Stimulated activated CD8-positive, alpha-beta memory T cell treated with anti-CD3 and anti-CD28 coated beads, Interleukin-4, amount 100 ng/mL, for 4 hours (primary cell): ENCODE measurements at places on chromosomes 12 and 14.

- no peak for DNase-seq
Observed at GRCh38 chr14:55802986-55803872, 223.2 kb downstream of the KTN1 start.

DNA sequence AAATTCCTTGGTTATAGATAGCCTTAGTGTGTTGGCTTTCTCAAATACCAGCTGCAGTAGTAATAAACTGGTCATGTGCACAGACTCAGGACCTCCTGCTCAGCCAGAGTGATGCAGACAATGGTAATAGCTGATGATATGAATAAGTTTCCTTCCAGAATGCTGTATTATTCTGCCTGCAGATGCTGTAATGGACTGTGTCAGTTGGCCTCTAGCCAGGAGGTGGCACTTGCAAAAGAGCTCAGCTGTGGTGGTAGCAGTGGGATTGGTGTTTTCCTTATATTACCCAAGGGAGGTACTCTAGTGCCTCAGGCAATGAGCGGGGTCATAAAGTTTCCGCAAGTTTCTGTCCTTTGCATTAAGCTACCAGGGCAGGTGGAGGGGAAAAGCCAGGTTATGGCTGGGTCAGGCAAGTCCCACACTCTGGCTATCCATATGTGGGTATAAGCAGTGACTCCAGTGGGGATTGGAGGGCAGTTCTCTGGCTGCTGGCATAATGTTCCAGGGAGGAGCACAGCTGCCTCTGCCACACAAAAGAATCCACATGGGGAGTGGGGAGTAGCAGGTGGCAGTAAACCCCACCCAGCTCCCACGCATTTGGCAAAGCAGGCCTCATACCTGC is 14.0 kb upstream of the MUCL1 start:
- DNase-seq = no peak

- DNase-seq = no peak
Observed at GRCh38 chr12:114703060-114703493, 19.1 kb upstream of the TBX3 start.

GRCh38 chr14:95711476-95712176 is 2.3 kb downstream of the TCL1A start:
- no peak for DNase-seq

DNA sequence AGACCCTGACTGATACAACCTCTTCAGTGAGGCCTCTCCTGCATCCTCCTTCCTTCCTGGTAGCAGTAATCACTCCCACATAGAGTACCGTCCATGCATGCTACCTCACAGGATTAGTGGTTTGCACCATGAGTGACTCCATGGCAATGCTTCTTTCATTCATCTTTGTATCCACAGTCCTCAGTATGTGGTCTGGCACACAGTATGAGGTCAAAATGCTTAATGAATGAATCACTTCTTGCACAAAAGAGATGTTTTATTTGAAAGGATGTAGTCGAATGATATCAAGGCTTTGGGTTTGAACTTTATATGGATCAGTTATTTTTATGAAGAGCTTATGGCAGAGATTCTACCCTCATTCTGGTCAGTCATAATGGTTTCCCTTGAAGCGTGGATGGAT is 42.2 kb downstream of the KCNA5 start:
- no peak for DNase-seq

- DNase-seq = no peak
Observed at GRCh38 chr12:67980391-67980790, 8.9 kb upstream of the IFNG-AS1 start.

DNA sequence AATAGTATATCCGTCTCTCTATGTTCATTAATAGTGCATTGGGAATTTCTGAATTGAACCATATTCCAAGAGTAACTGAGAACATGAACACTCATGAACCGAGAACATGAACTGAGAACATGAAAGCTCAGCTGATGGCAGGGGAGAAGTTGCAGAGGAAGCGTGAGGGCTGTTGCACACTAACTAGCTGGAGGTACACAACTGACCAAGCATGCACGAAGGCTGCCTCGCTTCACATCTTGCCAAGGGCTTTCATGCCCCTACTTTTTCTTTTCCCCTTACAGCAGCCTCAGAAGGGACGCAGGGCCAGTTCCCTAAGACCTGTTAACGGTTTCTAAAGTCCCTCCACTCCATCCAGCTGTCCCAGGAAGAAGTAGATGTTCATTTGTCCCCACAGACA is 4.3 kb downstream of the RNASE1 start:
- no peak for DNase-seq

DNA sequence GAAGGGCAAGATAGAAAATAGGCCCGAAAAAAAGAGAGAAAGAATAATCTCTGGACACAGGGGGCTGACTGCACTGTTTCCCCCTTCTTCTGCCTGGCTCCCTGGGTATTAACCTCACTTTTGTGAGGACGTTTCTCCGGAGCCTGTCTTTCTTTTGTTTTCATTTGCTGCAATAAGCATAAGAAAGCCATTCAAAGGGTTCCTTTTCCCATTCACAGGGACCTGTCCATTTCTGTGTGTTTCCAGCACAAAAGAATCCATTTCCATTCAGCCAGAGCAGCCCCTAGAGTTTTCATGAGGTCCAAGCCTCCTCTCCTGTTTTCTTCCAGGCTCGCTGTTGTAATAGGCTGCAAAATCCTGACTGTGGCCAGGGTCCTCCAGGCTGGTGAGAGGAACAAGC is 16.8 kb downstream of the PLXNC1 start:
- no peak for DNase-seq

GRCh38 chr14:64860039-64860438 is 19.7 kb downstream of the SPTB start:
- DNase-seq = no peak

GRCh38 chr12:29676676-29677075 is 107.1 kb downstream of the TMTC1 start:
- DNase-seq = no peak

- no peak for DNase-seq
Observed at GRCh38 chr12:117733549-117733805, 235.3 kb downstream of the KSR2 start.
